ENCODE measurements at places on chromosomes 12 and 14.

GRCh38 chr14:23513818-23514643 lies 37.5 kb downstream of the ZFHX2 start:
- DNase-seq: no peak

- DNase-seq: no peak
Observed at GRCh38 chr14:47826809-47827208, 151.4 kb upstream of the MDGA2 start.

DNA sequence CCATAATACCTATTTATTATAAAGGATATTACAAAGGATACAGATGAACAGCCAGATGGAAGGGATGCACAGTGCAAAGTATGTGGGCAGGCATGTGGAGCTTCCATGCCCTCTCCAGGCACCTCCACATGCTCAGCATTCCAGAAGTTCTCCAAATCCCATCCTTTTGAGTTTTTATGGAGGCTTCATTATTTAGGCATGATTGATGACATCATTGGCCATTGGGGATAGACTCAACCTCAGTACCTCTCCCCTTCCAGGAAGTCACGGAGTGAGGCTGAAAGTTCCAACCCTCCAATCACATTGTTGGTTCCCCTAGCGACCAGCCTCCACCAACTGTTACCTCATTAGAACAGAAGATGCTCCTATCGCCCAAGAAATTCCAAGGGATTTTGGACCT lies 156.4 kb downstream of the ATP23 start:
- DNase-seq: no peak

- DNase-seq: no peak
Observed at GRCh38 chr12:89825591-89826449, 117.2 kb upstream of the ATP2B1 start.

DNA sequence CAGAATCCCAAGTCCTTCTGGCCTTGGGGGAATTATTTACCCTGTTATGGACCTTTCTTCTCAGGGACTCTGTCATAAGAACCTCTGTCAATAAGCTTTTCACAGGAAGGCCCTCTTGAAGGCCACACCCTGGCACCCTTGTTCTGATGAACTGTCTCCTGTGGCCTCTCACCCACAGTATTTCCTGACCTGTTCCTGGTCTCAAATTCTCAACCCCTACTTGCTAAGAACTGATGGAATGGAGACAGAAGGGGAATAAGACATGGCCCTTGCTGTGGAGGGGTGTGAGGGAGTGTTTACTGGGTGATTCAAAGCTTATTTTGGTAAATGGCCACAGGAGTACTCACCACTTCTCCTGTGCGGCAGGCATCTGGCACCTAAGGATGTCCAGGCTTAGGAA lies 1082.9 kb downstream of the BCL11B start:
- no peak for DNase-seq

DNA sequence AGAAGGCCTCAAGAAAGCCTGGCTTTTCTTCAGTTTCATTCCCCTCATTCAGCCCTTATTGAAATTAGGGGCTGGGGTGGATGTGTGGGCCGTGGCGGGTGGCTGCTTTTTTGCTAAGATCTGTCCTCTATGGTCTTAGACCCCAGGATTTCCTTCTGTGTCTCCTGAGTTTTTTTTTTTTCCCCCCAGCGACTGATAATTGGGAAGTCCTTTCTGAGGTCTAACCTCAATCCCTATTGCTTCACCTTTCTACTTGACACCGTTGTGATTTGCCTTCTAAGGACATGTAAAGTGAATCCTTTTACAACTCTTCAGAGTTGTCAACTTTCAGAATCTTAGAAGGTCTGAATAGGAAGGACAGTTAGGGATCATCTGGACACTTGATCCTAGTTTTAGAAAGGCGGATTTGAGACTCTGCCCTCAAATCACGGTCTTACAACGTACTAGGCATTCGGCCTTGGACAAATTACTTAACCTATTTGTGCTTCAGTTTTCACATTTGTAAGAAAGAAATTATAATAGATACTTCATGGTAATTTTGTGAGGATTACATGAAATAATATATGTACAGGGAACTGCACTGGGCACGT lies 4.4 kb downstream of the GPR84 start:
- no peak for DNase-seq

DNA sequence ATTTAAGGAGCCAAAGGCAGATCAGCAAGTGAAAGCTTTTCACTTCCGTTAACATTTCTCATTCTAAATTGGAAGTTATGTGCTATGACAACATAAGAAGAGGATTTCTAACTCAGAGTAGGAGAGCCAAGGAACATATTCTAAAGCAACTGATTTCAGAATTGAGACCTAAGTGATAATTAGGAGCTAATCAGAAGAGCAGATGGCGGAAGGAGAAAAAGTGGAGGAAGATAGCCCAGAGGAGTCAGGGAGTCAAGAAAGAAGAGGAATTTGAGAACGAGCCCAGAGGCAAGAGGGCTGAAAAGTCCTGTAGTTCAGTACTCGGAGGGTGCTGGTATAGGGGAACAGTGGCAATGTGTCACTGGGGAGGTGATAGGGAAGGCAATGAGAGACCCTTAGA lies 162.4 kb downstream of the CNTN1 start:
- no peak for DNase-seq

- DNase-seq: no peak
Observed at GRCh38 chr12:80015660-80016059, 80.8 kb upstream of the PPP1R12A start.

DNA sequence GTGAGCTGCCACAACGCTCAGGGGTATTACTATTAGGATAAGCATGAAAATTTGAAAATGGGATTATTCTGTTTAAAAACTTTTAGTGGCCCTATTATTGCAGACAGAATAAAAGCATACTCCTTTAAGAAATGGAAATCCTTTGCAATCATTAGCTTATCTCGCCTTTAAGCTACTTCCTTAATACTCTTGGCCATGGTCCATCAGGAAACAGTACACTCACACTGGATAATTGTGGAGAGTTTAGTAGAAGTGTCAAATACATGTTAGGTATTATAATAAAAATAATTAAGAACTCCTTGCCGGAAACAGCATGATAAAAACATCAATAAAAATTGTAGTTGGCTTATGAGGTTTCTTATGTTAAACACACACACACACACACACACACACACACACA lies 100.4 kb upstream of the PPFIA2 start:
- DNase-seq: no peak

- no peak for DNase-seq
Observed at GRCh38 chr12:108299516-108299915, 39.6 kb downstream of the CMKLR1 start.

DNA sequence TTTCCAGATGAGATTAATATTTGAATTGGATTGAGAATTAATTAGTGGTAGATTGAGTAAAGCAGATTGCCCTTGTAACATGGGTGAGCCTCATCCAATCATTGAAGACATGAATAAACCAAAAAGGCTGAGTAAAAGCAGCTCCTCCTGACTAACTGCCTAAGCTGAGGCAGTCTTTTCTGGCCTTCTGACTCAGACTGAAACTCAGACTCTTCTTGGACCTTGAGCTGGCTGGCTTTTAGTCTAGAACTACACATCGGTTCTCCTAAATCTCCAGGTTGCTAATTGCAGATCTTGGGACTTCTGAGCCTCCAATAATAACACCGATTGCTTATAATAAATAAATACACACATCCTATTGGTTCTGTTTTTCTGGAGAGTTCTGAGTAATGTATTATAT lies 24.0 kb downstream of the FKBP11 start:
- DNase-seq: no peak

DNA sequence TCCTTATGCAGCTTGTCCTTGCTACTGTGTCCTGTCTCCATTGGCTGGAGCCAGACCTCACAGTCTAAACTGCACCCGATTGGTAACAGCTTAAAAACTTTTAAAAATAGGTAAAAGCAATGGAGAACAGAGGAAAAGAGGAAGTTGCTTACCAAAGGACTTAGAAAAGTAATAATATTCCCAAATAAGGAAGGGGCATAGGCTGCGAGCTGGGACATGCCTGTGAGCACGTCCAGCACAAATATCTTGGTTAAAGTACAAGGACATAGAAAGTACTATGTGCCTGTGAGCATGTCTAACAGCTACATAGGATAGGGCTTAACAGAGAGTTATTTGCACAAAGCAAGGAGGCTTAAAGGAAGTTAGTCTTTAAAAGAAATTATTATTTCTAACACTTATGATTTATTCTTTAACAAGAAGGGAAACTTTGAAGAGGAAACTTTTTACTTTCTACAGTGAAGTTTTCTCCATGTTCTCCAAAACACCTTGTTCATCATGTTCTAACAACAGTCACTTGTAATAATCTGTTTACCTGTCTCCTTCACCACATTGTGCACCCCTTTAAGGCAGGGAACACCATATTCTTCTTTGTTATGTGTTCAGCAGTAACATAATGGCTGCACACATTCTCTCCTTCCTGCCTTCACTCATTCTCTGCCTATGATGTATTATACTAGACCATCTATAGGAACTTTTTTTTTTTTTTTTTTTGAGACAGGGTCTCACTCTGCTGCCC lies 9.8 kb upstream of the UBE2N start:
- no peak for DNase-seq

GRCh38 chr12:84131076-84131475 lies 781.5 kb downstream of the SLC6A15 start:
- DNase-seq: no peak

GRCh38 chr12:95942101-95942523 lies 302 bp downstream of the CCDC38 start:
- DNase-seq: no peak

DNA sequence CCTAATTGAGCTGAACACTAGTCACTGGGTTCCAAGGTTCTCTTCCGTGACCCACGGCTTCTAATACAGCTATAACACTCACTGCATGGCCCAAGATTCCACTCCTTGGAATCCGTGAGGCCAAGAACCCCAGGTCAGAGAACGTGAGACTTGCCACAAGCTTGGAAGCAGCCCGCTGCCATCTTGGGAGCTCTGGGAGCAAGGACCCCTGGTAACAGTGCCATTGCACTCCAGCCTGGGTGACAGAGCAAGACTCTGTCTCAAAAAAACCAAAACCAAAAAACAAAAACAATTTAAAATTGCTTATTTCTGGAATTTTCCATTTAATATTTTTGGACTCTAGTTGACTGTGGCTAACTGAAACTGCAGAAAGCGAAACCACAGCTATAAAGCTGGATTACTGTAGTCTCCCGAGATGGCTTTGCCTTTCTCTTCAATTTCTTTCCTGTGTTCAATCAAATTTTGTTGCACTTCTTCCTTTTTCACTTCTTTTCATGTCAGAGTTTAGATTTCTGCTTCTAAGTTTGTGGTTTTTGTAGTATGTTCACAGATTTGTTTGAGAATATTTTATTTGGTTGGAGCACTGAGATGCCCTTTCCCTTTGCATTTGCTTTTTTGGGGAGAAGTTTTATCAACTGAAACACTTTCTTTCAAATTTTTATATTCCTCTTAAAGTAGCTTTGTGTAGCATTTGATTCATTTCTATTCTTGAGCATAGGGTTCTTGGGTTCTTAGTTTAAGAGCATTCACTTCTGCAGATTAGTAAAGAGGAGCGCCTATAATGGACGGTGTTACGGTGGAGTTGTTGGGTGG lies 44.6 kb downstream of the DDHD1 start:
- DNase-seq: no peak

DNA sequence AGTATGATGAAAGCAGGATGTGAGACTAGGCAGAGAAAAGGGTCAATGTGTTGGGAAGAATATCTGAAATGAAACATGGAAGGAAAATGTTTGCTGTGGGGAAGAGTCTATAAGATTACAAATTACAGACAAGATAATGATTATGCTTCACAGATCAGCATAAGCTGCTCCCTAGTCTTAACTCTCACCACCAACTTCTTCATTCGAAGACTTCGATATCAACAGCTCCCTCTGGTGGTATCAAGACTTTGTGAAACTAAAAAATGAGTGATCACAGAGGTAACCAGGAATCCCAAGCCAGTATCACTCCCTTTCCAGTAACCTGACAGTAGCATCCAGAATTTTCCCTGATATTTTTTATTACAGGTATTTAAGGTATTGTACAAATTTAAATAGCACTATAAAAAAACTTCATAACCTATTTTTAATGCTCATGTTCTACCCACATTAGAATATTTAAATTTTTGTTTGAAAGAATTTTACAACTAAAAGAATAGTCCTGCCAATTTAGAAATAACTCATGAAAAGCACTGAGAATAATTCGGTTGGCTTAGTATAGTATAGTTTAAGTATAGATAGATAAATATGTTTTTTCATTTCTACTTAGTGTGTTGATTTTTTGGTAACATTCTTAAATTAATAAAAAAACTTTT lies 84.4 kb downstream of the C2CD5 start:
- DNase-seq: no peak

GRCh38 chr12:83664650-83665049 lies 977.9 kb downstream of the TMTC2 start:
- no peak for DNase-seq

DNA sequence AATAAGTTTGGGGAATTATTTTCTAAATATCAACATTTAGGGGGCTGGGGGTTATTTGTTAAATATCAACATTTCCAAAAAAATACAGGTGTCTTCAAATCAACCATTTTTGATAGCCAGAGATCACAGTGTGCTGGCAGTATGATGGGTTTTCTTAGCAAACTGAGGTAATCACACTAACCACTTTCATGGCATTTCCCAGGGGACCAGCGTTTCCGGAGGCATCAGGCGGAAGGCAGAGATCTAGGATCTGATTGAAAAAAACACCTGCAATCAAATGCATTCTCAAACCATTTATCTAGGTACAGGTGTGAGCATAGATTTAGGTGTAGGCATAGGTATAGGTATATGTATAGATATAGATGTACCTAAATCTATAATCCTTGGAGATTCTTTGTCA lies 34.6 kb downstream of the GLRX5 start:
- no peak for DNase-seq

DNA sequence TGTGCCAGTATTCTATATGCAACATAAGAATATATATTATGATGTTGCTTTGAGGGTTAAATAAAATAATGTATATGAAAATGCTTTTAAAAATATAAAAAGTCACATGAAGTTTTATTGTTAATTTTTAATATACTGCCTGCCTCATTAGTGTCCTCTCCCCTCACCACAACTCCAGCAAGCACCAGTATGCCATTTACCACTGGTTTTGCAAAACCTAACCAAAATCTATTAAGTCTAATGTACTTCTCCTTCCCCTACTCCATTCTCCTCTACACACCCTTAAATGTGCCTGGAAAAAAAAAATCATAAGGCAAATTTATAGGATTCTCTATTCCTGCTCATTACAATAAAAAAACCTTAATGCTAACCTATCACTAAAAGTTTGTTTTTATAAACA lies 24.0 kb upstream of the GNG2 start:
- DNase-seq: no peak

GRCh38 chr12:39846304-39846703 lies 226.7 kb upstream of the ABCD2 start:
- no peak for DNase-seq
